ENCODE measurements at places on chromosomes 13 and 19.

DNA sequence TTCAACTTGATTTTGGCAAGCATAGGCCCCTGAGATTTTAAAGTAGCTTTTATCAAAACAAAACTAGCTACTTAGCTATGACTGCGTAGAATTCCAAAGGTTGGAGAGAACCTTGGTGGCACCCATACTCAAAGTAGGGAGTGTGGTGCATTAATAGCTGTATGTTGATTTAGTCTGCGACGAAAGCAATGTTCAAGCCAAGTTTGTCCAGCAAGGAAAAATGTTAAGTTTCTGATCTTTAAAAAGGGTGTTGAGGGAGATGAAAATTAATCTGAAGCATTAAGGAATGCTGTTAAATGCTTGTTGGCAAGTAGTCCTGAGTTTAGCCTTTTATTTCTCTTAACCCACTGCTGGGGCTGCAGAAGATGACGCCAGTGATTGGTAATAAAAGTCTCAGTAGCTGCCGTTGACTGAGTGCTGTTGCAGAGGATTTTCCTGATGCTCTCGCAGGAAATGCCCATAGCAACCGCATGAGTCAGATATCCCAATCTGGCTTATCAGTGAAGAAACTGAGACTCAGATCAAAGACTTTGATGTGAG lies 75.9 kb upstream of the RNF113B start:
- DNase-seq: no peak

- DNase-seq: no peak
These were observed 35.5 kb downstream of the PAK4 start for GRCh38 chr19:39160889-39161672.

GRCh38 chr13:96191367-96191766 lies 101.5 kb downstream of the HS6ST3 start:
- DNase-seq: no peak

DNA sequence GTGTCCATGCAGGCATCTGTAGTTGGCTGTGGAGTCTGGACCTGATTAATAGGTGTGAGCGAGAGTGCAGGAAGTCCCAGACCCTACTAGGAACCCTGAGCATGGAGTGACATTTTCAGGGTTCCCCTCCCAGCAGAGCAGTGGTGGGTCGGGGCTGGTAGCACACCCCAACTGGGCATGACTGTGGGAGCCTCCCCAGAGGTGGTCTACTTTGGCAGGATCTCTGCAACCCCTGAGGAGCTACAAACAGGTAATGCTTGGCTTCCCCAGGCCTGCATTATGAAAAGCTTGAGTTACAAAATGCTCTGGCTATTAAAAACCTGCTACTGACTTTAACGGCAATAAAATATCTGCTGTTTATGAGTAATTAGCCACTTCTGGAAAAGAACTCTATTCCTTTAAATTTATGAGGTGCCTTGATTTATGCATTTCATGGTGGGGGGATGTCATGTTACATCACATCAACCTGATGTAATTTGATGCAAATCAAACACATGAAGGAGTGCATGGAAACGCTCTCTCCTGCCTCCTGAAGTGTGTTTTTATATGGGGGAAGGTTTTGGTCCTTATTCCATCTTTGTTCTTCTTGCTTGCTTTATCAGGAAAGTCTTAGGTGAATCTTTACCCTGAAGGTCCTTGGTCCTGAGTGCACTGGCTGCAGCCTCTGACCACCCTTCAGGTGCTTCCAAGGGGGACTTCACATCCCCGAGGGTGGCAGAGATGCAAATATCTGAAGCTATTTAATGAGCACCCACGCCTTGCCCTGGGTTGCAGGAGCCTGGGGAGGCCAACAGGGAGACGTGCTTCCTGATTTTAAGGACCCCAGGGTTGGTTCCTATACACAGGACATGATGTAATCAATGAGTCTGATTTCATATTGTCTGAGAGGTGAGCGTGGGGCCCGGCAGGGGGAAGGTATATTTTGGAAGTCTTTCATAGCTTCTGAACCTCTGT lies 54.0 kb downstream of the ZNF536 start:
- DNase-seq: no peak

DNA sequence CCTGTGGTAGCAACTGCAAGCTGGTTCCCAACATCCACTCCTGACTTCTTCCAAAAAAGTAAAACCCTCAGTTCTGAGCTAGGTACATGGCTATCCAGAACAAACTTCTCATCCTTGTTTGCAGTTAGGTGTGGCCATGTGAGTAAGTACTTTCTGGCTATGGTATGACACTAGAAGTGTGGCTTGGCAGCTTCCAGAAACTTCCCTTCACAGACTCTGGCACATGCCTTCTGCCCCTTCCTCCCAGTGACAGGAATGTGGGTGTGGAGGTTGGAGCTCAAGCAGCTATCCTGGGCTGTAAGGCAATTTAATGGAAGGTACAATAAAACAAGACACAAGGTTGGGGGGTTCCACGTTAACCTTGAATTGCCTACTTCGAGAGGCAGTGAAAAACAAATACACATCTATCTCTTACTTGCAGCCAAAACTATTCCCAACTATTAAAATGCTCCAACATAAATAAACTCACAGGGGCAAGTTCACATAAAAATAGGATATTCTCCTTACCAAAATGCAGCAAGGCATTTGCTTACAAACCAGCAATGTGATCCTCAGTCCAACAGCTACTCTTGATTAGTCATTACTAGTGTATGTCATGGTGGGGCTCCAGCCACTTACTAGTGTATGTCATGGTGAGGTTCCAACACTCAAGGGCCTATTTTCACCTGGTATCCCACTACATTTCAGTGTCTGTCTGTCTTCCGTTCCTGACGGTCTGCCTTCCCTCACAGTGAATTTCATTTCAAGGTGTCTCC lies 3.1 kb downstream of the SMG9 start:
- DNase-seq: no peak

- DNase-seq: no peak
These were observed 59.5 kb upstream of the CYSLTR2 start for GRCh38 chr13:48594096-48594815.

- DNase-seq: peak; percentile 39
These were observed at the start of gene GRAMD1A for GRCh38 chr19:34999498-35000337. TSS of gene GRAMD1A (plus strand) at chr19:35000323. CDS start at chr19:35000479, 156 bp downstream.

GRCh38 chr13:38535261-38535660 lies 151.6 kb upstream of the FREM2 start:
- DNase-seq: no peak

DNA sequence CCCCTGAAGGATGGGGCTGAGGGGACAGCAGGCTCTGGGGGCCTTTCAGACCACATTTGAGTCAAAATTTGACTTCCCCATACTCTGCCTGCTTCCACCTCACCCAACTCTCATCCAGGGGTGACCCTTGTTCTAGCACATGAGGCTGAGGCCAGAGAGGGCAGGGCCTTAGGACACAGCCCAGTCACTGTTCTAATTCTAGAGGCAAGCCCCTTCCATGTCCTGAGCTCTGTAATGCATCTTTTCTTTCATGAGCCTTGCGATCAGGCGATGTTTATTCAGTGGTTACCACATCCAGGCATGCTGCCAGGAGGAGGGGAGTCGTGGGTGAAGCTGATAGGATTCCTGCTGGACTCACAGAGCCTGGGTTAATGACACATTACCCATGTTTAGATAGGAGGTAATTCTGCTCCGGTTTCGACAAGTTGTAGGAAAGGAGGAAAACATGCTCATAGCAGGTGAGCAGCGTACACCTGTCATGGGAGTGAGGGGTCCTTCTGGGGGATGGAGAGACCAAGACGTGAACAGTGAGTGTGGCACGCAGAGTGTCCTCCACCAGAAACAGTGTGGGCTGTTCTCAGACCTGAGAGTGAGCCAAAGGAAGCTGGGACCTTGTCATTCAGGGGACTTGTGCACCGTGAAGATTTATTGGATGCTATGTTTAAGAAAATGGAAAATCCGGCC lies 9.3 kb downstream of the RPS9 start:
- DNase-seq: no peak

DNA sequence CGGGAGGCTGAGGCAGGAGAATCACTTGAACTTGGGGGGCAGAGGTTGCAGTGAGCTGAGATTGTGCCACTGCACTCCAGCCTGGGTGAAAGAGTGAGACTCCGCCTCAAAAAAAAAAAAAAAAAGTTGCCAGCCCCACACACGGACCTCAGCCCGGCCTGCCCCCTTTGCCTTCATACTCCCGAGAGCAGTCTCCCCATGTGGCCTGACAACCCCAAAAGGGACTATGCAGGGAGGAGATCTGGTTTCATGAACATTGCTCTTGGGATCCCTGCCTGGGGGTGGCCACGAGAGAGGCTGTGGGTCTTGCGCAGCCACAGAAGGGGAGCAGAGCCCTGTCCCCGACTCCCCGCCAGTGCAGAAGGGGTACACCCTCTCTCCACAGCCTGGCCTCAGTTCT lies 30.9 kb upstream of the ADGRE5 start:
- no peak for DNase-seq

GRCh38 chr19:13037161-13037560 lies 41.9 kb downstream of the NFIX start:
- no peak for DNase-seq

- peak; percentile 49 for DNase-seq
These were observed 1.5 kb downstream of the PDE4C start for GRCh38 chr19:18224525-18225354.

GRCh38 chr19:5172859-5173630 lies 167.6 kb downstream of the PTPRS start:
- DNase-seq: no peak

GRCh38 chr13:109853153-109853552 lies 66.8 kb upstream of the IRS2 start:
- no peak for DNase-seq

DNA sequence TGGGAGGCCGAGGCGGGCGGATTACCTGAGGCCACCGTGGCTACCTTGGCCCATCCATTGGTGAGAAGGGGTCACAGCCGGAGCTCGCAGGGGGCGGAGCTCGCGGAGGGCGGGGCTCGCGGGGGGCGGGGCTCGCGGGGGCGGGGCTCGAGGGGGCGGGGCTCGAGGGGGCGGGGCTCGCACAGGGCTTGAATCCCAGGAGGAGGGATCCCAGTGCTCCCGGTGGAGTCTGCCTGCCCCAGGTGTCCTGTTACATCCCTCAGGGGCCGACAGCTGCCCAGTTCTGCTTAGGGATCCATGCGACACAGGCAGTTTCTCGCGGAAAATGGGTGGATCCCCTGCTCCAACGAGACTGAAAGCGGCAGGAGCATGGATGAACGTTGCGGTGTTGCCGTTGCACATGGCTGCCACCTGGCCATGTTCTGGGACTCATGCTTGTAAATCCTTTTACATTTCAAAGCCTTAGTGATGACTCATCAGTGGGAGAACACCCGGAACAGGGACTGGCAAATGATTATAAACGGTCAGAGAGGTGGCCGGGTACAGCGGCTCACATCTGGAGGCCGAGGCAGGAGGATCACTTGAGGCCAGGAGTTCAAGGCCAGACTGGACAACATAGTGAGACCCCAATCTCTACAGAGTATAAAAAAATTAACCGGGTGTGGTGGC lies 25.1 kb downstream of the TMPRSS9 start:
- DNase-seq: no peak

GRCh38 chr19:55549500-55550320 lies 4.4 kb upstream of the SBK3 start:
- DNase-seq: no peak

DNA sequence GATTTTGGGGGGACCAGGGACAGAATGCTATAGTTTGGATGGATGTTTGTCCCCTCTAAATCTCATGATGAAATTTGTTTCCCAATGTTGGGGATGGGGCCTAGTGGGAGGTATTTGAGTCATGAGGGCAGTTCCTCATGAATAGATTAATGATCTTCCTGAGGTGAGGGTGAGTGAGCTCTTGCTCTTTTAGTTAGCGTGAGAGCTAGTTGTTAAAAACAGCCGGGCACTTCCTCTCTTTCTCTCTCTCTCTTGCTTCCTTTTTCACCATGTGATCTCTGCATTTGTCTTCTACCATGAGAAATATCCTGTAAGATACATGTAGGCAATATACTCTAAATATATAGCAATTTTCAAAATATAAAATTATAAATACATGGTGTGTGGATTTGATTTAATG lies 290.8 kb upstream of the PCDH9 start:
- DNase-seq: no peak

- no peak for DNase-seq
These were observed 1676.9 kb downstream of the PCDH9 start for GRCh38 chr13:65553096-65553727.

DNA sequence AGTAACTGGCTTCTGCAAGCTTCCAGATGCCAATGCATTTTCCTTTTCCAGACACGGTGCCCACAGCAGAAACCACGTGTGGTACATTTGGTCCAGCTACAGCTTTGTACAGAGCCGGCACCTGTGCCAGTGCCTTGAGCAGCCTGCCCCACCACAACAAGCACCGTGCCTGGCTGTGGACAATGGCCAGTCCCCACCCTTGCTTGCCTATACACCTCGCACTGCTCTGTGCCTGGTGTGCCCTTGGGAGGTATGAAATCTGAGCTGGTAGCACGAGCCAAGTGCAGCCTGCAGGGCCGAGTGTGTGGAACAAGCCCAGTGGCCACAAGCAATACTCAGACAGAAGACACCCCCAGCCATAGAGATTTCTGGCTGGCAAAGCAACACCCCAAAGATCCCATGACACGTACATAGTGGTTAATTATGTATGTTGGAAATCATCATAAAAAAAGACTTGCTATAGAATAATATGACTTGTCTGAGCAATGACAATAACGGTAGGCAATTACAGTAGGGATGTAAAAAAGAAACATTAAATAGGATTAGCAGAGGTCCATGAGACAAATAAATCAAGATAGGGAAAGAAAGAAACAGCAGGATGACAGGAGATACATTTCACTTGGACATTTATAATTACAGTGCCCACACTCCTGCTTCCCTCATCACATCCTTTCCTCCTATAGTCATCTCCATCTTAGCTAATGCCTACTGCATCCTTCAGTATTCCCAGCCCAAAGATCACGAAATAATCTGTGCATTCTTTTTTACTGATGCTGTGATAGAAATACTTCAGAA lies 1399.5 kb downstream of the PCDH9 start:
- no peak for DNase-seq

DNA sequence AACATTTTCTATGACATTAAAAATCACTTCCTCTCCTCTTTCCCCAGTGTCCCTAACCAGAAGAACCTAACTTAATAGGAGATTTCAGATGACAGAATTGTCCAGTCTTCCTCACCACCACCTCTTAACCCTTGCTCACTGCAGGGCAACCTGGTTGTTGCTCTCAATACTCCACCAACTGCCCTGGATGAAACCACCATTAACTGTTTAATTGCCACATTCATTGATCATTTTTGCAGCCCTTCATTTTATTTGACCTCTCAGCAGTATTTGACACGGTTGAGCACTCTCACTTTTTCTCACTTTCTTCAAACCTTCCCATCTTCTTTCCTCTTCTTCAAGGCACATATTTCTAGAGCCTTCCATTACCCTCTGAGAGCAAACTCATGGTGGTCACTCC lies 84.0 kb downstream of the MBNL2 start:
- DNase-seq: no peak

GRCh38 chr13:109657395-109657794 lies 129.0 kb downstream of the IRS2 start:
- no peak for DNase-seq

- DNase-seq: no peak
These were observed 944.8 kb upstream of the PCDH9 start for GRCh38 chr13:68174893-68175292.
